ENCODE measurements at places on chromosomes 12 and 14.
A peak's percentile ranks its signal among the peaks of the same experiment; 100 is the strongest.

DNA sequence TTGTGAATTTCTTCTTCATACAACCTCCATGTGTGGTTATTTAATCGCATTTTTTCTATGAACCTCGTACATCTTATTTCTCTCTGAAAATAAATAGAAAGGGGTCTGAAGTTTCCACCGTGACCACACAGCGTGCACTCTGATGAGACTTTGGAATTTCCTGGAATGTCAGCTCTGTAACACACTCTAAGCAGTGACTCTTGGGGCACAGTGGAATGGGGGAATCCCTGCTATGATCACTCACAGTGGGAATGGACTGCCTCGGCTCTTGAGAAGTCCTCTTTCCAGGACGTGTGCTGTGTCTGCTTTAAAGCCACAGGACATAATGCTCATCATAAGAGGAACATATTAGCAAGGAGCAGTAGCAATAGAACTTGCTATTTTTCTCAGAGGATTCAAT, 416.2 kb downstream of the EGLN3 start:
- no peak for DNase-seq

DNA sequence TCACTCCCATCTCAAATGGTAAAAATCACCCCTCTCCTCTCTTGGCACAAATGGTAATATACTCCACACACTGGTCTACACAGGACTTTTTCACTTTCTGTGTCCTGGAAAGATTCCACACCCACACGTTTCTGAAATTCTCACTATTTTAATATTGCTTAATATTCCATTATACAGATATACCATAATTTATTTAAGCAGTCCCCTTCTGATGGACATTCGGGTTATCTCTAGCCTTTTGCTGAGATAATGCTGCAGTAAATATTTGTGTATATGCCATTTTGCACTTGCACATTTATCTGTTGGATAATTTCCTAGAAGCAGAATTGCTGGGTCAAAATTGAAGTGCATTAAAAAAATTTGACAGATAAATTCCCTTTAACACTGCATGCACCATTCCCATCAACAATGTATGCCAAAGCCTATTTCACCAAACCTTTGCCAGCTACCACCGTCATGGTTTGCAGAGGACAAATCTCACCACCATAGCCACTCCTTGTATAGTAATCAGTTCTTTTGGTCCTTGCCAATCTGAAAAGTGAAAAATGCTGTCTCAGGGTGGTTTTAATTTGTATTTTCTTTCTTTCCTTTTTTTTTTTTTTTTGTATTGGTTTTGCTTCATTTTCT, 15.5 kb upstream of the COL2A1 start:
- no peak for DNase-seq

GRCh38 chr14:52446355-52446754, 106.0 kb downstream of the TXNDC16 start:
- no peak for DNase-seq

DNA sequence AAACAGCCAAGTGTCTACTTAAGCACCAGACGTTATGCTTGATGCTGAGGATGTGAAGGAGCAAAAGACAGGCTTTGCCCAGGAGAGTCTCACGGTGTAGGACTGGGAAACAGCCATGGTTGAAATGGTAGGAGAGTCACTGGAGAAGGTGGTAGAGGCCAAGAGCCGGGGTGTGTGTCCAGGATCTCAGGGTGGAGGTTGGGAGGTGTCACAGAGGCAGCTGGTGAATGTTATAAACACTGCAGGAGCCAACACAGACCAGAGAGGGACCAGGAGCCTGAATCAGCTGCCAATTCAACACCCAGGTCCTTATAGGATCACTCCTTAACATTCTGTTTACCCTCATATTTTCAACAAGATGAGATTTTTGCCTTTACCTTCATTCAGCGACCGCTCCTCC, 7.5 kb downstream of the NID2 start:
- DNase-seq = no peak

DNA sequence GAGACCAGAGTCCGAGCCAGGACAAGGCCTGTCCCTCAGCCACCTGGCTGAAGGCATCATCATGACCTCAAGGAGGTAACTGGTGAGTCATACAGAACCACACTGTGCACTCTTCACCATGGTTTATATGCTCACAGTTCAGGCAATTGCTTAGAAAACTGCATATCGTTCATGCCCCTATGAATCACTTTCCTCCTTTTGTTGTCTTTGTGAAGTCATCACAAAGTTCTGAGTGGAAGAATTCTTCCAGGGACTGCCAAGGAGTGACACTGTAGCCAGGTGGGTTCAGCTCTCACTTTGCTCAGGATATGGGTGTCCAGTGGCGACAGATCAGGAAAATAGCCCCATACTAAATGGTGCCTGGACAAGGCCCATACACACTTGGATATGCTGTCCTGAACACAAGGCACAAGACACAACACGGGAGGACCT, 92.5 kb downstream of the DPF3 start:
- DNase-seq = no peak

DNA sequence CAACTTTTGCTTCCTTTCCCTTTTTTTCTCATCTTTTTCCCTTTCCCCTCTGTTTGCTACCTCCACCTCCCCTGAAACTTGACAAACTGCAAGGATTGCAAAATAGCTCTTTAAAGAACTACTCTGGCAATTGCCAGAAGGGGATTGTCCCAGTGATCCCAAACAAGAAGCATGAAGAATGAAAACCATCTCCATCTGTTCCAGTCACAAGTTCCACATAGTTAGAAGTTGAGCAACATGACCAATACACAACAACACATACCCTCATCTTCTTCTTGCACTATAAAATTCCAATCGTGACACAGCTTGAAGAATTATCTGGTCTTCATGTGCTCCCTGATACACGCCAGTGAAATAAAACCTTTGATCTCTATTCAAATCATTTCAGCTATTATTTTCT, 93.7 kb upstream of the USP15 start:
- no peak for DNase-seq

- DNase-seq = no peak
Measured at GRCh38 chr12:112122823-112123690, 2.3 kb upstream of the TRAFD1 start.

DNA sequence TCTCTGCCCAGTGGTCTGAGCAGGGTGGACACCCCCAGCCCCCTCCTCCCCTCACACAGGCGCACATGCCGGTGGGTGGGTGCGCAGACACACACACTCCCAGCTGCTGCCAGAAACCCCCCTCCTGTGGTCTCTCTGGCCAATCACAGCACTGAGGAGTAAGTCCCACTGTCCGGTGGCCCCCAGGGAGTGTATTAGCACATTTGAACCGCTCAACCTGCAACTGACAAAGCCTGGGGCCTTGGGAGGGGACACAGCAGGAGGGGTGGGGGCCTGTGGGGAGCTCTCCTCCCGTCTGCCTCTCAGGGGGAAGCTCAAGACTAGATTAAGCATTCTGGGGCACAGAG, 11.7 kb downstream of the FIGNL2 start:
- no peak for DNase-seq

GRCh38 chr12:80222261-80222660, 122.9 kb downstream of the OTOGL start:
- DNase-seq = no peak

DNA sequence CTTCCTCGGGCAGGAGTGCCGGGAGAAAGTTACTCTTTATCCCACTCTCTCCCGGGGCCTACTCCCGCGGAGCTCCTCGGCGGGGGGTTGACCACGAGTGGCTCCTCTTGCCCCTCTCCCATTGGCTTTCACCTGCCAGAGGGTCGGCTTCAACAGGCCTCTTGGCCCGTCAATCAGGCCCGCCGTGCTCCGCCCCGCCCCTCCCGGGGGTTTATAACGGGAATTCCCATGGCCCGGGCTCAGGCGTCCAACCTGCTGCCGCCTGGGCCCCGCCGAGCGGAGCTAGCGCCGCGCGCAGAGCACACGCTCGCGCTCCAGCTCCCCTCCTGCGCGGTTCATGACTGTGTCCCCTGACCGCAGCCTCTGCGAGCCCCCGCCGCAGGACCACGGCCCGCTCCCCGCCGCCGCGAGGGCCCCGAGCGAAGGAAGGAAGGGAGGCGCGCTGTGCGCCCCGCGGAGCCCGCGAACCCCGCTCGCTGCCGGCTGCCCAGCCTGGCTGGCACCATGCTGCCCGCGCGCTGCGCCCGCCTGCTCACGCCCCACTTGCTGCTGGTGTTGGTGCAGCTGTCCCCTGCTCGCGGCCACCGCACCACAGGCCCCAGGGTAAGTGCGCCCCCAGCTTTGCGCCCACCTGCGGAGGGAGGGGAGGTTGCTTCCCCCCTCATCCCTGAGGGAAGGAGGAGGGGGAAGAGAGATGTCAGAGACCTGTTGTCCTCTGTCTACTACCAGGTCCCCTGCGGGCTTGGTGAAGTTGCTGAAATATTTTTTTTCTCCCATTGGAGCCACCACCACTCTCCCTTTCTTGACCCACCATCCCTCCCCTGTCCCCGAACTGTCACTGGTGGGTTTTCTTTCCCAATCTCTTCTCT, at the start of gene SMOC1:
Gene SMOC1 (plus strand): TSS at position 242 of the 869 bp plus-strand sequence. CDS start 263 bp downstream, at position 505.
- peak; percentile 89 for DNase-seq

- DNase-seq = no peak
Measured at GRCh38 chr14:52103416-52103815, 34.6 kb upstream of the NID2 start.

DNA sequence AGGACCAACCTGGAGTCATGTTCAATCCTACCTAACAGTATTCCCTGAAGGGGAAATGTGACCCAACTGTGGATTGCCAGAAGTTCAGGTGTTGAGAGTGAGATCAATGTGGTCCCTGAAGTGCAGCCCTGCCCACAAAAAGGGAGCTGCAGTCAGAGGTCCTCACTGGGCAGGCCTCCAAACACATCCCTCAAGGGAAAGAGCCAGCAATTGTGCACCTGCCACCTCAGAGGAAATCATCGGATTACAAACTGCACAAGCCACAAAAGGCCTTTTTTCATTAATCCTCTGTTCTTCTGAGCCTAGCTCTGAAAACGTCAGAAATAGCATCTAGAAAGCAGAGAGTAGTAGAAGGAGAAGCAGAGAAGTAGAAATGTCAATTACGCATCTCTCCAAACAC, 10.8 kb upstream of the MDM1 start:
- DNase-seq = no peak

DNA sequence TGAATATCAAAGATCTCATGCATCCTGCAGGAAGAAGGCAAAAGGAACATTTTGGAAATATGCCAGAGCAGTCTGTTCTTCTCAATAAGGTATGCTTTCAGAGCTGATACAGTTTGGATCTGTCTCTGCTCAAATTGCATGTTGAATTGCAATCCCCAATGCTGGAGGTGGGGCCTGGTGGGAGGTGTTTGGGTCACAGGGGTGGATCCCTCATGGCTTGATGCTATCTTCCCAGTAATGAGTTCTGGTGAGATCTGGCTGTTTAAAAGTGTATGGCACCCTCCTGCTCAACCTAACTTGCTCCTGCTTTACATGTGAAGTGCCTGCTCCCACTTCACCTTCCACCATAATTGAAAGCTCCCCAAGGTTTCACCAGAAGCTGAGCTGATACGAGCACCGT, 76.6 kb downstream of the RIN3 start:
- no peak for DNase-seq

GRCh38 chr14:52048641-52049204, 20.1 kb downstream of the NID2 start:
- peak; percentile 56 for DNase-seq

- DNase-seq = no peak
Measured at GRCh38 chr12:101982307-101982706, 79.5 kb downstream of the WASHC3 start.

DNA sequence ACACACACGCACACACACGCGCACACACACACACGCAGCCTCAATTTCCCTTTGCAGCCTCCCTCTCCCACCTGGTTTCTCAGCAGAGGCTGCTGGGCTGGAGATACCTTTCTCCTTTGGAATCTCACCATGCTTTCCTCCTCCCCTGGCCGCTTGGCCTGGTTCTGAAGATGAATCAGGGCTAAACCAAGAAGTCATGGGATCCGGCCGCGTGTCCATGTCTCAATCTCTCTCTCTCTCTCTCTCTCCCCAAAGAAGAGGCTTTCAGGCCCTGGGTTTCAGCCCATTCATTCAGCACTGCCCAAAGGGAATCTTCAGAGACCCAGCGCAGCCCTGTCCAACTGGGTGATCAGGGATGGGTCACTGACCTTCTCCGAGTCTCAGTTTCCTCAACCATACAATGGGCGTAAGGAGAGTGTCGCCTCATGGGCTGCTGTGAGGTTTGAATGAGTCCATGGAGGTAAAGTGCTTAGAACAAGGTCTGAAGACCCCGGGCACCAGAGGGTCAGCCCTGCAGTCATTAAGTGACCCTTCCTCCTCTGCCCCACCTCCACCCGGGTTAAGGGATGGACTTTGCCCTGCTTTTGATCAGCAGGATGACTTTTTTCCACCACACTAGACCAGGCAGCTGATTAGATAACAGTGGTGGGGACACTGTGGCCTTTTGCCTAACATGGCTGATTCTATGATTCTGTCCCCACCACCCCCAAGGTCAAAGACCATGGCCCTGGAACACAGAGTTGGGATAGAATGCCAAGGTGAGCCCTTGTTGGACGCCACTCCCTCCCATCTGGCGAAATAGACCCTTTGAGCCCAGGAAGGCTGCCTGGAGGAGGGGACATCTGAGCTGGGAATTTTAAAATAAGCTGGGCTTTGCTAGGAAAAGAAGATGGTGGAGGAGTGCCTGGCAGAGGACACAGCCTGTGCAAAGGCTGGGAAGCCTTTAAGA, 42.1 kb downstream of the SCARB1 start:
- DNase-seq = no peak

- no peak for DNase-seq
Measured at GRCh38 chr14:45083617-45083975, 320 bp upstream of the PRPF39 start.

- no peak for DNase-seq
Measured at GRCh38 chr12:108686780-108687179, 44.5 kb downstream of the CORO1C start.

- DNase-seq = peak; percentile 30
Measured at GRCh38 chr14:76386944-76387782, 11.2 kb downstream of the ESRRB start.

DNA sequence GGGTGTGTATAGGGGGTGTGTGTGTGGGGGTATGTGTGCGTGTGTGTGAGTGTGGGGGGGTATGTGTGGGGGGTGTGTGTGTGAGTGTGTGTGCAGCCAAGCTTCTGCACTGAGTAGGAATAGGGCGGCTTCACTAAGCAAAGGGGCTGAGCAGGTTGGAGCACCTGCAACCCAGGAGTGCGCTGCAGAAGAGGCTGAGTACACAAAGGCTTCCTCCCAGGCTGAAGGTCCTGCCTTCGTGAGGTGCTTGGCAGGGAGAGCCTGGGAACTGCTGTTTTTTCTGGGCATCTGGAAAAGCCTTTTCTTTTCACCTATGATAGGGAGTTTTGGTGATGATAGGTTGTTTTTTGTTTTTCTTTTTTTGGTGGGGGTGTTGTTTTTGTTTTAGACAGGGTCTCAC, 6.0 kb upstream of the NUDT14 start:
- DNase-seq = no peak

- no peak for DNase-seq
Measured at GRCh38 chr12:87922736-87923135, 106.5 kb downstream of the C12orf50 start.

DNA sequence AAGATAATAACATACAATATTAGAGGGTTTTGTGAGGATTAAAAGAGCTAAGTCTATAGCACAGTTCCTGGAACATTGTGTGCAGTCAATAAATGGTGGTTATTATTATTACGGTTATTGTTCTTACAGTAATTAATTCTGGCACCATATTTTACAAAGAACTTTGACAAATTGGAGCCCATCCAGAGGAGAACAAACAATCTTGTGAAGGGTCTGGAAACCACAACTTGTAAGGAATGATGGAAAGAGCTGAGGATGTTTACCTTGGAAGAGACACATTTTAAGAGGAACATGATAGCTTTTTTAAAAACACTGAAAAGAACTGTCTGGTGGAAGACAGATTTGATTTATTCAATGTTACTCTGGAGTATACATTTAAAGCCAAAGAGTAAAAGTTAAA, 150.5 kb upstream of the KRR1 start:
- no peak for DNase-seq

Data from NCI-H446 (cell line).